Activated T-cell treated with anti-CD3 and anti-CD28 coated beads for 4 hours (primary cell): ENCODE measurements at places on chromosomes 1 and 21.

DNA sequence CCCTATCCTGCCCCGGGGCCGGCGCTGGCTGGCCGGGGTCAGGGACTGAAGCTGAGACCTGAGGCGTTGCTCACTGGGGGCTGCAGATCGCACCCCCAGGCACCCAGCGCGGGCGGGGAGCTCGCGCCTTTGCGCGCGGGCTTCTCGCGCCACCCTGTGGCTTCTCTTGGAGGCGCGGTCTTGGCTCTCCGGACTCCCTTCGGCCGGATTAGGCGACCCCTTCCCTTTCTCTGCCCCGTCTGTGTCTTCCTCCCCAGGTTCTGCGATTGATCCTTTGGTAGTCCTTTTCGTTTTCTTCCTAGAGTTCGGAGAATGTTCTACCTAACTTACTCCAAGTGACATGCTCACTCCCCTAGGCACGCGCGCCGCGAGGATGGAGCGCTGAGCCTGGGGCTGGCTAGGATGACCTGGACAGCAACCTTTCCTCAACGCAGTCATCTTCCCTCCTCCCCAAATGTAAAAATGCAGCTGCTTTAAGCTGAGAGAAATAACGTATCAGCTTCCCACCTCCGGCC is 495 bp upstream of the NTRK1 start:
- DNase-seq: peak; percentile 42

- no peak for DNase-seq
These were observed 89.8 kb downstream of the ADSS2 start for GRCh38 chr1:244361764-244362473.

DNA sequence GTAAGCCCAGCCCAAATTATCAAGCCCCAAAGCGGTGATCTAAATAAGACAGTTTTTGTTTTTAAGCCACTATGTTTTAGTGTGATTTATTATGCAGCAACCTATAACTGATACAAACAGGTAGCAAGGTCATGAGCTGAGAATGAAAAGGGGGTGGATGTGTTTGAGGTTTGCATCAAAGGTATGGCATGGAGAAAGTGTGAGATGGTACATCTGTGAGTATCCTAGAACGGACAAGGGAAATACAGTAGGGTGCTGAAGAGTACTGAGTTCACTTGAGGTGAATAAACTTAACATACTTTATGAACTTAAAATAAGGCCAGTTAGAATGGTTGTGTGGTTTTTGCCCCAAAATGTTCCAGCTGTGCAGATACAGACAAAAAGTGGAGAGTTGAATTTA is 286.0 kb upstream of the B3GALT2 start:
- DNase-seq: no peak

GRCh38 chr1:163477276-163477830 is 155.6 kb downstream of the NUF2 start:
- no peak for DNase-seq

GRCh38 chr1:36108314-36108713 is 16.7 kb downstream of the COL8A2 start:
- no peak for DNase-seq

GRCh38 chr1:214632091-214632490 is 29.1 kb downstream of the CENPF start:
- DNase-seq: no peak

- no peak for DNase-seq
These were observed 81.2 kb downstream of the TGFB2 start for GRCh38 chr1:218426343-218426657.

GRCh38 chr1:235403593-235403992 is 36.4 kb downstream of the TBCE start:
- no peak for DNase-seq

- DNase-seq: no peak
These were observed 665.7 kb downstream of the ADGRL2 start for GRCh38 chr1:82466416-82466815.

GRCh38 chr1:233632436-233632835 is 18.5 kb downstream of the KCNK1 start:
- DNase-seq: no peak

DNA sequence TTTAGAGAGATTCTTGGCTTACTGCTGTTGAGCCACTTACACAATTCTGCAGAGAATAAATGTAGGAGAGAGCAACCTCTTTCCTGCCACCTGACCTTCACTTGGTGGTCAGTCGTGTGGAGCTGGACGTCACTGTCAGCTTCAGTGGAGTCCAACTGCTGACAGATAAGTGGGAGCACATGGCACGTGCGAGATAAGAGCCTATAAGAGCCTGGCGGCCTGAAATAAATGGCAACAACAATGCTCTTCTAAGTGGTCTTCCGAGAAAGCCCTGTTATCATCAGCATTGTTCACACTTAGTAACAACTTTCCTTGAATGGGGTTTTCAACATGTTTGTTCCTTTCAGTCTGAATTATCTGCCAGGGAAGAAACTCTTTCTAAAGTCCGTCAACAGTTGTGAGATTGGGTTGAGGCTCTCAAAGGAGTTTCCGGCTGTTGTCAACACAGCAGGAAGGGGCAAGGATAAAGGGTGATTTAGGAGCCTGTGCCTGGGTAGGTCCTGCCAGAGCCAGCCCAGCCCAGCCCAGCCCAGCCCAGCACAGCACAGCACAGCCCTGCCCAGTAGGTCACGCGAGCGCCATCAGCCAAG is 57.2 kb upstream of the RUNX1 start:
- no peak for DNase-seq

DNA sequence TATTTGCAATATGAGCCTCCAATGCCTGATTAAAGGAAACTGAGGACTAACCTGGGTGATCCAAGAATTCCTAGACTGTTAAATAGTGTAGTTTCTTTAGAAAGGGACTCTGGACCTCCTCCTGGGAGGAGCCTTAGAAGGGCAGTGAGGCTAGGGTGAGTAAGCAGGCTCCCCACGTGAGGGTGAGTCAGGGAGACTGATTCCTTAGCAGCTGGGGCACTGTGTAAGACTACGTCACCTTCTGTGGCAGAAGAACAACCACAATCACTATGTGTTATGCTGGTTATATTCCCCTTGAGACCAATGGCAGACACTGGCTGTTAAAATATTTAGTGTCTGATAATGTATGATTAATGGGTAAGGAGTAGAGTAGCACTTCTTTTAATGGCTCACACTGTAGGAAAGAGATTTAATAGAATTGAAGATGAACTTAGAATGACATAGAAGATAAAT is 53.3 kb upstream of the SYT14 start:
- DNase-seq: no peak

GRCh38 chr1:154866257-154867063 is 3.6 kb downstream of the KCNN3 start:
- DNase-seq: no peak

DNA sequence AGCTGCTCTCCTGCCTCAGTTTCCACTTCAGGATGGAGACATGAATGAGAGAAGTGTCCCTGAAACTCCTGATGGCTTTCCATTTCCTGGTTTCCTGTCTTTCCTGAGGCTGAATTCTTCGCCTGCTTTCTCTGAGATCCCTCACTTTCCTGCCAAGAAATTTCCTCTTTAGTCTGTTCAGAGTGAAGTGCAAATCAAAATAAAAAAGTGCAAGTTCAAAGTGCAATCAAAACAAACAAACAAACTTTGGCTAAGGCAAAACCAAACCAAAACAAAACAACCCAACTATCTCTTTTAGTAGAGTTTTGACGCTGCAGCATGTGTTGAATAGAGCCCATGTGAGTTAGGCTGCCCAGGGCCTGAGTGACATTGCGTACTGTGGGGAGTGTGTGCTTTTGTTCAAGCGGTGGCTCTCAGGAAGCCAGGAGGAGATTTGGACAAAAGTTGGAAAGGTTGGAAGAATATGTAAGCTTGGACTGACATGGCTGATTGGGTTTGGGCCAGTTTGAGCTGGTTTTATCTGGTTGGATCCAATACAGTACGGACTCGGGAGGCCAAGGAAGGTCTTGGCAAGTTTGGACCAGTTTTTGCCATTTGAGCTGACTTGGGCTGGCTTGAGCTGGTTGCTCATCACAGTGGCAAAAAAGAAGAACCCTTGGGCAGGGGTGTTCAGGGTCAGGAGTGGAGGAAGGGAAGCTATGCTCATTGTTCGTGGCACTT is 61.1 kb upstream of the TINAGL1 start:
- DNase-seq: no peak

GRCh38 chr1:82266351-82266750 is 465.6 kb downstream of the ADGRL2 start:
- DNase-seq: no peak

- DNase-seq: no peak
These were observed 23.6 kb upstream of the LY9 start for GRCh38 chr1:160772331-160772730.

- no peak for DNase-seq
These were observed 58.1 kb downstream of the COLGALT2 start for GRCh38 chr1:183979437-183979836.

DNA sequence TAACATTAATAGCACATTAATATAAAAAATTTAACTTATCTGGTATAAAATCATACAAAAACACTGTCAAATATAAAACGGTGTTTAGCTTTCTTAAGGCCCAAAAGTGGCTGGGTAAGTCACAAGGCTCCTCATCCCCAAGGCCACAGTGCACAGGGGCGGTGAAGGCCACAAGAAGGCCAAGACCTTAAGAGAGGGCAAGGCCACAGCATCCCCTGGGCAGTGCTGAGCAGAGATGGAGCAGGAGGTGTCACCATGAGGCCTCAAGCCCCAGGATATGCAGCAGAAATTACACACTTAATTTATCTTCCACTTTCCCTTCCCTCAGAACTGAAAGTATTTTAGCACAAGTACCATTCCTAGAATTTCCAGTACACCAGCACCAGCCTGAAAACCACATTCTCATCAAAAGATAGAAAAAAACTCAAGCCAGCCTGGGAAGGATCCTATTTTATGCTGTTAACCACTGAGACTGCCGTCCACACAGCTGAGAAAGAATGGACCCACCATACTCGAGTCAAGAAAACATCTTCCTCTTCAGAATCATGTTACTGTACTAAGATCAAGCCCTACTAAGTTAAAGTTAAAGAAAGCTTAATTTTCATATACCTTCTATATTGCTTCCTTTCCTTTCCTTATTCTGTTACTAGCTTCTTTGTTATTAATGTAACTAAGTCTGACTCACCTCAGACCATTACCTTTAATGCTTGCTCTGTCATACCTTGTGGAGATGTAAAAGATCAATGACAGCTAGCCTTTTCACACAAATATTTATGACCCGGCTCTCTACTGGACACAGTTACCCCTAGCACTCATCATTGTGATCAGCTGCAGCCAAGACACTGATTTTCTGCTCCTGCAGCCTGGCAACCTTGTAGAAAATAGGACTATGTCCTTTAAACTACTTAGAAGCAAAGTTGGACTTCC is 26.4 kb upstream of the FMO1 start:
- DNase-seq: no peak

GRCh38 chr1:101178341-101178687 is 58.5 kb upstream of the S1PR1 start:
- no peak for DNase-seq

- DNase-seq: no peak
These were observed 45.6 kb downstream of the ZNF281 start for GRCh38 chr1:200364091-200364759.

DNA sequence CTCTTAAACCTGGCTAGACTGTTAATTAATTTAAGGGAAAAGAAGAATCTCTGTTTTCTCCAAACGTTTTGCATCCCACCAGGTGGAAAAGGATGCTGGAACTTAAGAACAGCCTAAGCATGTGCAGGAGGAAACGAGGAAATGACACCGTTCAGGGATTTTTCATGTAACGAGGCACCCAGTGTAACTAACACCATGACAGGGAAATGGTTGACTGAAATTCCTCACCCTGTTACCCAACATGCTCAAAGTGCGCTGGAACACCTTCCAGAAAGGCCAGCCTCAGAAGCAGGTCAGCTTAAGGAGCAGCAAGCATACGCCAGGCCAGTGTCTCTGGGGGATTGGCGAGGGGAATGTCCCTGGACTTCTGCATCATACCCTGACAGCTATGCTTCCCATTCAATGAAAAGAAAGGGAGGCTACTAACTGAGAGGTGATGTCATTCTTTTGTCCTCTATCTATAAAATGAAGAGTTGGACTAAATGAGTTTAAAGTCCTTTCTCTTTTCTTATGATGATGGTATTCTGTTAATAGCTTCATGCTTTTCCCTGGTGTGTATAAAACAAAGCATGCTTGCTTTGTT is 21.6 kb downstream of the TNN start:
- no peak for DNase-seq

DNA sequence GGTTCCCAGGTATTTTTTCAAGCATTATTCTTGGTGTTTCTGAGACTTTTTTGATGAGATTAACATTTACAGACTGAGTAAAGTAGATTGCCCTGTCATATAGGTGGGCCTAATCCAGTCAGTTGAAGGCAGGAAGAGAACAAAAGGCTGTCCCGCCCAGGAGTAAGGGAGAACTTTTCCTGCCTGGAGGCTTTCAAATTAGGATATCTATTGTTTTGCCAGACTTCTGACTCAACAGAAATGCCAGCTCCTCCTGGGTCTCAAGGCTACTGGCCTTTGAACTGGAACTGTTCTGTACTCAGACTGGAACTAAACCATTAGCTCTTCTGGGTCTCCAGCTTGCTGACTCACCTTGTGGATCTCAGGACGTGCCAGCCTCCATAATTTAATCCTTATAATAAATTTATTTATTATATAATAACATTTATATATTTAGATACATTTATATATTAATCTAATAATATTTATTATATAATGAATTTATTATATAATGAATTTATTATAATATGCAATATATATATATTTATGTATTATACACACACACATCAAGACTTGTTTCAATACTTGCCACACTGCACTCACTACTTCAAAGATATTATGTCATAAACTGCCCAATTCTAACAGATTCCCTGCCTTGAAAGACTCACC is 510.8 kb upstream of the B3GALT2 start:
- DNase-seq: no peak

DNA sequence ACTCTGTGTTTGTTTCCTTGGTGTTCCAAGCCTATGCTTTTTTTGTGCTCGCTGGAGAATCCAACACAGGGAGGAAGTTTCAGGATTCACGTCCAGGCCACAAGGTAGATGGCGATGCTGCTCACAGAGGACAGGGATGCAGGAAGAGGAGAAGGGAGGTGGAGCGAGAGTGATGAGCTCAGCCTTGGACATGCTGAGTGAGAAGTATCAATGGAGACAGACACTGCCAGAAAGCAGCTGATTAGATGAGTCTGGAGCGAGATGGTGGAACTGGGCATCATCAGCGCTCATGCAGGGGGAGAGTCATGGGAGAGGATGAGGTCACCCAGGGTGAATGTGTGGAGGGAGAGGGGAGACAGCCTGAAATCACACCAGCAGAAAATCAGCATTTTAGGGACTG is 110.0 kb downstream of the GLUL start:
- DNase-seq: no peak

DNA sequence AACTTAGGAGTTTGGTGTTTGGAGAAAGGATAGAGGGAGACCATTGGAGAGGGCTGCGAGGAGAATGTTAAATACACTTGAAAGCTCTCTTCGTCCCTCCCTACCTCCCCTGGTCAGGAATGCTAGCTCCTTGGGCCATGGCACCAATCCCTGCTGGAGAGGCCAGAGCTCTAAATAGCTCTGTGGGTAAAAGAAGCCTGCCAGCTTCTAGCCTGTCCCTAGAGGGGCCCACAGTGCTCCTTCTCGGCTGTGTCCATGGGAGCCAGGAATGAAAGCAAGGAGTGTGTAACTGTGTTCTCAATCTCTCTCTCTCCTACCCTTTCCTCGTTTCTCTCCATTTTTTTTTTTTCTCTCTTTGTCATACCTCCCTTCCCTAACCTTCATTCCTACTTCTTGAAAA is at the start of gene CCDC190:
CCDC190 (minus strand) TSS at position 75 of the 400 bp plus-strand sequence. CDS start 1,529 bp downstream, outside the sequence.
- no peak for DNase-seq
